ENCODE measurements at places on chromosomes 12 and 14.

DNA sequence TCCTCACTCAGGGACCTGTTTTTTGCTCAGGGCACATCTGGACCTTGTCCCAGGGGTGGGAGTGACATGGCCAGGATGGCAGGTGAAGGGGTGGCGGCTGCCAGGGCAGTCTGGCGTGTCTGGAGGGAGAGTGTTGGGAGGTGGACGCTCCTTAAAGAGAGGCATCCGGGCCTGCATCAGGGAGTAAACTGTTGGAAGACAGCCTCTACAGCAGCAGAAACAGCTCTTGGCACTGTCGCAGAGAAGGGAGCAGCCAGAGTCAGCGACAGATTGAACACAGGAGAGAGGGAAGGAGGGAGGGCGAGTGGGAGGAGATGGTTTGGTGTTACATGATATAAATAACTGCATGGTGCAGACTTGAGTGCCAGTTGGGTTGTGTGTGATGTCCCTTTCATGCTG is 52.8 kb downstream of the IGF1 start:
- DNase-seq, result no peak

DNA sequence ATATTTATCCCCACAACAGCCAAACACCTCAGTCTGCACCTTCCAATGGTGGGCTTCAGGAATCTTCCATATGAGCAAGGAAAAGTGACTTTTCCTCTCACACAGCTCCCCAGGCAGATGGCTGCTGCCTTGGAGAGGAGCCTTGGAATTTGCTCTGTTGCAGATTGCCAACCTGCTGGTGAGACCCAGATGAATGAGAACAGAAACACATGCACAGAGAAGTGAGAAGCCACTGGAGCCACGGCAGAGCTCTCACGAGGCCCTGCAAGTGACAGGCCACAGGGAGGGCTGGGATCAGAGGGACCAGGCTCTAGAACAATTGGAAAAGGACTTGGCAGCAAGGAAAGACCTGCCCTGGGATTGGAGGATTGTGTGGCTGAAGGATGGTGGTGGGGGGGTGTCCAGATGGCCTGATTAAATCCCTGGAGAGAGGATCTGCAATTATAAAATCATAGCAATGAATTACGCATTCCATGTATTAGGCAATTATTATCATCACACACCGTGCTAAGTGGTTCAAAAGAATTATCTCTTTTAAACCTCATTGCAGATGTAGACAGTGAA is 84.9 kb upstream of the PWP1 start:
- DNase-seq, result no peak
- no peak overlapping the region for H3K27ac ChIP-seq
- no peaks in the 10 kb centered on the region for H3K36me3 ChIP-seq
- H3K4me1 ChIP-seq, result no peaks in the 10 kb centered on the region

GRCh38 chr12:76084863-76085519 is 506 bp upstream of the NAP1L1 start:
- H3K4me1 ChIP-seq, result peaks cover 43% of the 10 kb centered on the region
- H3K36me3 ChIP-seq, result peaks cover 11% of the 10 kb centered on the region
- peak overlapping the region; percentile 93 for H3K4me3 ChIP-seq
- peak overlapping the region; percentile 92 for H3K27ac ChIP-seq
- no peak for DNase-seq

- DNase-seq, result no peak
- H3K27me3 ChIP-seq, result peaks cover 7% of the 10 kb centered on the region
- no peaks in the 10 kb centered on the region for H3K36me3 ChIP-seq
- no peaks in the 10 kb centered on the region for H3K4me1 ChIP-seq
- H3K4me3 ChIP-seq, result no peak overlapping the region
- no peak overlapping the region for H3K27ac ChIP-seq
These were observed 244.2 kb upstream of the USP15 start for GRCh38 chr12:62016021-62016420.

GRCh38 chr12:70241845-70242244 is 1.4 kb upstream of the CNOT2 start:
- no peaks in the 10 kb centered on the region for H3K27me3 ChIP-seq
- peaks cover 55% of the 10 kb centered on the region for H3K4me1 ChIP-seq
- H3K4me3 ChIP-seq, result peak overlapping the region; percentile 100
- DNase-seq, result no peak
- peak overlapping the region; percentile 95 for H3K27ac ChIP-seq
- peaks cover 23% of the 10 kb centered on the region for H3K36me3 ChIP-seq

DNA sequence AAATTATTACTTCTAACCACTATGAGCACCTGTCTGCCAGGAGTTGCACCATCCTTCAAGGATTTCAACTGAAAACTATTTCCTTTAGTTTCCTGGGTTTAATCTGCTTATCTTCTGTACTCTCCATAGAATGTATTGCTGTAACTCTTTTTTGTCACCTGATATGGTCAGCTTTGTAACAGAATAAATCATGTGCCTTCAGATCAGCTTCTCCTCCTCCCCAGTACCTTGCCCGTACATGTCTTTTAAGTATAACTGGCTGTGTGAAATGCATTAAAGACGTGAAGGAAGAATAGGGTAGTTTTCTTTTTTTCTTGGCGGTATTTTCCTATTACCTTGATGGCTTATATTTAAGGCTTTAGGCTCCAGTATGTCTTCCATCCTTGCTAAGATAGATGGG is 200.3 kb upstream of the NAV3 start:
- DNase-seq, result no peak
- no peaks in the 10 kb centered on the region for H3K4me1 ChIP-seq
- no peak overlapping the region for H3K4me3 ChIP-seq
- no peak overlapping the region for H3K27ac ChIP-seq

- no peaks in the 10 kb centered on the region for H3K4me1 ChIP-seq
- H3K27ac ChIP-seq, result no peak overlapping the region
- H3K4me3 ChIP-seq, result no peak overlapping the region
- no peaks in the 10 kb centered on the region for H3K36me3 ChIP-seq
These were observed 87.2 kb downstream of the SCN8A start for GRCh38 chr12:51678086-51678724.

Measured in activated T-cell treated with anti-CD3 and anti-CD28 coated beads, Interleukin-2, amount 50 U/mL, for 72 hours (primary cell).